A673 (cell line): ENCODE measurements at places on chromosomes 12 and 14. TPM values are rescaled to one million over a fixed set of nuclear protein-coding genes. Genes with fewer than 3 reads are reported as not detected.

Gene KRT73
- total RNA-seq, result not detected in 2 replicates

DNA sequence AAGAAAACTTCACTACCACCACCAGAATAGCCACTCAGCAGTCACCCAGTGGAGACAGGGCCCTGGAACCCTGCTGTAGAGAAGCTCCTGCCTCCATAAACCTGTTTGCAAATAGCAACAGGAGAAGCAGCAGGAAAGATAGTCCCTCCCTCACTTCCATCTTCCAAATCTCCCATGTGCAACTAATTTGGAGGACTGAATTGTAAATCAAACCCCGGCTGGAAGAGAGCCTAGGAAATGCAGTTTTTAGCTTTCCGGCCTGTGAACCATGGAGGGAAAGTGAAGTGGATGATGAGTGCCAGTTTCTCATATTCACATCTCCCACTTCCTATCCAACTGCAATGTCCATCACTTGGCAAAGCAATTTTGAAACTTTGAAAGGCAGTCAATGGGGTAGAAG is 167.2 kb upstream of the FRMD6 start:
- no peak for DNase-seq

DNA sequence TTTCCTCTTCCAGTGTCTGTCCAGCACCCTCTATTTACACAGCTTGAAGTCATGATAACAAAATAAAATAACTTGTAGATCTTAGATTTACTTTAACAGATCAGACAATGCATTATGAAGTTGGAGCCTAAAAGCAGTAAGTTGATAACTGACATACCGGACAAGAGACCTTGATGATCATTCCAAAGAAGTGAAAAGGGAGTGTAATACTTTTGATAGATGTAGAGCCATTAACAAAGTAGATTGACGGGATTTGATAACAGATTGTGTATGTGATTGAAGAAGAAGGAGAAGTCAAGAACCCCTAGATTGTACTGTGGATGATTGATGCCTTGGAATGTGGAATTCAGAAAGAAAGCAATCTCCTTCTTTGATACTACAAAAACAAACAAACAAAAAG is 403.8 kb upstream of the MGAT4C start:
- DNase-seq, result no peak

Gene HOXC13
- total RNA-seq, result 10.1 and 10.7 TPM in 2 replicates

Gene EEF1AKMT3
- 5.3 and 7.4 TPM in 2 replicates for total RNA-seq

Gene TDRD9
- total RNA-seq, result not detected in 2 replicates

GRCh38 chr12:116551952-116552772 is 7.0 kb upstream of the MAP1LC3B2 start:
- peak; percentile 94 for DNase-seq

- no peak for DNase-seq
Observed at GRCh38 chr12:76040461-76040860, 8.9 kb upstream of the PHLDA1 start.

- no peak for DNase-seq
Observed at GRCh38 chr12:119748497-119748896, 80.6 kb downstream of the PRKAB1 start.

- no peak for DNase-seq
Observed at GRCh38 chr12:80813820-80814219, 97.1 kb downstream of the MYF5 start.

- DNase-seq, result no peak
Observed at GRCh38 chr14:92391726-92392125, 68.8 kb downstream of the SLC24A4 start.

GRCh38 chr14:22420598-22421186 is 168.3 kb downstream of the DAD1 start:
- DNase-seq, result peak; percentile 55

Gene CLEC9A
- not detected in 2 replicates for total RNA-seq

GRCh38 chr12:106954462-106955376 is 988 bp upstream of the TMEM263 start:
- no peak for DNase-seq

GRCh38 chr12:129776977-129777667 is 126.7 kb downstream of the TMEM132D start:
- DNase-seq, result no peak

DNA sequence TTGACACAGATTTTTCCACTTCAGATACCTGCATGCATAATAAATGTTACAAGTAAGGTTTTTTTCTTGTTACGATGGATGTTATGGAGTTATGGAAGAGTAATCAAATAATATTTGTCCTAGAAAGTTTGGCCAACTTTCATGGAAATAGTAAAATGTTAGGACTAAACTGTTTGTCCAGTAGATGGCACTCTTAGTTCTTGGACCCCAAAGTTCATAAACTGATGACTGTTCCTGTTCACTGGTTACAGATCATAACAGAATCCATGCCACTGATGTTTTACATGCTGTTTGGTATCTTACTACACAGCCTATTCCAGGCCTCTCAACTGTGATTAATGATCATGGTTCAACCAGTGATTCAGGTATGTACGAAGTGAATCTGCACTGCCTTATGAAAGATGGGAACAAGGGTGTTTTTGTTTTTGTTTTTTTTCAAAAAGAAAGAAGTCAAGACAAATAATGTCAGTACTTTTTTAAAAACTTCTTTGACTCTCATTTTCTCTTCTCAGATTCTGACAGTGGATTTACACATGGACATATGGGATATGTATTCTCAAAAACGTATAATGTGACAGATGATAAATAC is 48.8 kb upstream of the SLCO1C1 start:
- DNase-seq, result peak; percentile 62

Gene ABCD2
- total RNA-seq, result 0.04 TPM in 1 of 2 replicates, not detected in the other

GRCh38 chr12:20000229-20000849 is 368.0 kb upstream of the PDE3A start:
- no peak for DNase-seq

DNA sequence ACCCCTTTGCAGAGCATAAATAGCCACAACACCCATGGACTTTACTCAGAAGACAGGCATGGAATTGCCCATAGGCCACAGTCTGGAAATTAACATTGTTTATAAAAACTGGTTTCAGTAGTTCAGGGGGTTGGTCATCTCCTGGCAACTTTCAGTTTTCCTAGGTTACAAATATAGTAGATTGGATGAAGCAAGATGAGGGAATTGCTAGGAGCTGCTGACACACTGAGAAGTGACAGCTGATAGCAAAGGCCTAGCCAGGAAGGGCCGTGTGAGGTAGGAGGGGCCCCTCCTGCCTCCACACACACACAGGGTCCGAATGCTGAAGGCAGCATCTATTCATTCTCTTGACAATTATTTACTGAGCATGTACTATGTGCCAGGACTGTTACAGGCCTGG is 8.3 kb downstream of the GALNT16 start:
- DNase-seq, result no peak

GRCh38 chr12:52681526-52682380 is 1.5 kb upstream of the KRT1 start:
- DNase-seq, result no peak
